ENCODE measurements at places on chromosomes 5 and 9. TPM values are rescaled to one million over a fixed set of nuclear protein-coding genes. Genes with fewer than 3 reads are reported as not detected.

Gene CCDC192
- not detected for total RNA-seq

Gene ANKRD18B
- total RNA-seq: 0.34 TPM

Gene TAF11L8
- total RNA-seq: not detected

Gene AK6
- total RNA-seq: 23.1 TPM

Gene ZNF883
- total RNA-seq: 0.25 TPM

Gene TOMM5
- total RNA-seq: 173 TPM

Gene DMRT2
- not detected for total RNA-seq

Gene DBH
- not detected for total RNA-seq

Gene ADRA1B
- total RNA-seq: 1.3 TPM

Gene REEP2
- 1.1 TPM for total RNA-seq

Gene HSD17B4
- 100 TPM for total RNA-seq
